CD4-positive, alpha-beta T cell treated with Interleukin-6 at 100 ng/mL for 8 hours (primary cell): ENCODE measurements at places on chromosomes 5 and 9.
A peak's percentile ranks its signal among the peaks of the same experiment; 100 is the strongest.

DNA sequence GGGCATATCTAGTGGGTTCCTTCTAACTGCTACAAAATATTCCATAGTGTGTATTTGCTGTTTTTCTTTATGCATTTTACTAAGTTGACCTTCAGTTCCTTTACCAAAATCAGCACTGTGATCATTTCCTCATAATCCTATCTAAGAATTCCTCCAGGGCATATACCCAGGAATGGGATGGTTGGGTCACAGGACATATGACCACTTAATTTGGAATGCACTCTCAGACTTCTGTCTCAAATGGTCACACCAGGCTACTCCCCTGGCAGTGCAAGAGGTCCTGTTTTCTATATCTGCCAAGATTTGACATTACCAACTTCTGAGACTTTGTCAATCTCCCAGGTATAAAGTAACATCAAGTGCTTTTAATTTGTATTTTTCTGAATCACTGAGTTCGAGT, 63.9 kb downstream of the ADAMTS12 start:
- no peak for DNase-seq

DNA sequence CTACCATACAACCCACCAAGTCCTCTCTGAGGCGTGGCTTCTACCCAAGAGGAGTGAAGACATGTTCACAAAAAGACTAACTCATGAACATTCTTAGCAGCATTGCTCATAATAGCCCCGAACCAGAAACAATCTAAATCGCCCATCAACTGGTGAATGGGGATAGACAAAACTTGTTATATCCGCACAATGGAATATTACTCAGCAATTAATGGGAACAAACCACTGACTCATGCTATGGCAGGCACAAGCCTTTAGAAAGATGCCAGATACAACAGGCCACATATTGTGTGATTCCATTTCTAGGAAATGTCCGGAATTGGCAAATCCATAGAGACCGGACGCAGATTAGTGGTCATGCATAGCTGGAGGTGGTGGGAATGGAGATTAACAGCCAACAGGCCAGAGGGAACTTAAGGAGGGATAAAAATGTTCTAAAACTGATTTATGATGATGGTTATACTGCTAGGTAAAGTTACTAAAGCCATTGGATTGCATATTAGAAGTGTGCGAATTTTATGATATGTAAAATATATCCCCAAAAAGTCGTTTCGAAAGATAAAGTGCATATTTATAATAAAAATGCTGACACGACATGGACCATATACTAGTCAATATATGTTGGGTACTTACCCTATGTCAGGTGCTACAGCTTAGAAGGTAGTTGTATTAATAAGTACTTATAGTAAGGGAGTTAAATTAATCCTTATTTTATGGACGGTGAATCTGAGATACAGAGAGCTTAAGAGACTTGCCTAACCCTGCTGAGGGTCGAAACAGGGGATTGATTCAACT, 55.4 kb downstream of the LHX2 start:
- DNase-seq, result no peak

DNA sequence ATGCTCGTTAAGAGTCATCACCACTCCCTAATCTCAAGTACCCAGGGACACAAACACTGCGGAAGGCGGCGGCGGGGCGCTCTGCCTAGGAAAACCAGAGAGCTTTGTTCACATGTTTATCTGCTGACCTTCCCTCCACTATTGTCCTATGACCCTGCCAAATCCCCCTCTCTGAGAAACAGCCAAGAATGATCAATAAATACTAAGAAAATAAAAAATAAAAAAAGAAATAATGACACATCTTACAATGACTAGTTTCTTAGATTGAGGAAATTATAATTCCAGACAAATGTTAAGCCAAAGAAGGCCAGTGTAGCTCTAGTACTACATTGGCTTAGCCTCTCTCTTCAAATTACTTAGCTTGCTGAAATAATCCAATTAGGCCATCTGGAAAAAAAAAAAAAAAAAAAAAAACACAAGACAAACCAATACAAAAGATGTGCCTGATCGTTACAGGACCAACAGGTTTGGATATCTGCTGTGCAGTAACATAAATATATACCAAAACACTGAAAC, 58.0 kb downstream of the ANXA2R start:
- DNase-seq, result no peak

DNA sequence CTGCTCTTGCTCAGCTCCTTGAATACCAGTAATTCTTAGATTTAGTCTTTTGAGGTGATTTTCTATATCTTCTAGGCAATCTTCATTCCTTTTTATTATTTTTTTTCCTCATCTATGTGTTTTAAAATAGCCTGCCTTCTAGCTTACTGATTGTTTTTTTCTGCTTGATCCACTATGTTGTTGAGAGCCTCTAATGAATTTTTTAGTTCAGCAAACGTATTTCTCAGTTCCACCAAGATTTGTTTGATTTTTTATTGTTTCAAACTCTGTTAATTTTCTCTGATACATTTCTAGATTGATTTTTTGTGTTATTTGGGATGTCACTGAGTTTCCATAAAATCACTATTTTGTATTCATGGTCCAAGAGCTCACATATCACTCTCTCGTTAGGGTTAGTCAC, 9.5 kb downstream of the POLK start:
- DNase-seq, result no peak

DNA sequence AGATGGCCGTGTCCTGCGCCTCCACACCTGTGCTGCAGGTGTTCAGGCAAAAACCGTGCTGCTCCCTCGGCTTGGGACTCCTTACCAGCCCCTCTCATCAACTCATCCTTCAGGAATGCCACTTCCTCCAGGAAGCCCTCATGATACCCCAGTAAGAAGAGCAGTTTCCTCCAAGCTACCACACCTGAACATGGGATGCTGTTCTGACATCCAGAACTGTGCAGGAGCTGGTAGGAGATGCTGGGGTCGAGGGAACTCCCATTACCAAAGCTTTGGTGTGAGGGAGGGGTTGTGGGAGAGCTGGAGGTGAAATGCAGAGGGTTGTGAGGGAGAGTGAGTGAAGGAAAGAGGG, 18.9 kb downstream of the CARD19 start:
- DNase-seq, result no peak

DNA sequence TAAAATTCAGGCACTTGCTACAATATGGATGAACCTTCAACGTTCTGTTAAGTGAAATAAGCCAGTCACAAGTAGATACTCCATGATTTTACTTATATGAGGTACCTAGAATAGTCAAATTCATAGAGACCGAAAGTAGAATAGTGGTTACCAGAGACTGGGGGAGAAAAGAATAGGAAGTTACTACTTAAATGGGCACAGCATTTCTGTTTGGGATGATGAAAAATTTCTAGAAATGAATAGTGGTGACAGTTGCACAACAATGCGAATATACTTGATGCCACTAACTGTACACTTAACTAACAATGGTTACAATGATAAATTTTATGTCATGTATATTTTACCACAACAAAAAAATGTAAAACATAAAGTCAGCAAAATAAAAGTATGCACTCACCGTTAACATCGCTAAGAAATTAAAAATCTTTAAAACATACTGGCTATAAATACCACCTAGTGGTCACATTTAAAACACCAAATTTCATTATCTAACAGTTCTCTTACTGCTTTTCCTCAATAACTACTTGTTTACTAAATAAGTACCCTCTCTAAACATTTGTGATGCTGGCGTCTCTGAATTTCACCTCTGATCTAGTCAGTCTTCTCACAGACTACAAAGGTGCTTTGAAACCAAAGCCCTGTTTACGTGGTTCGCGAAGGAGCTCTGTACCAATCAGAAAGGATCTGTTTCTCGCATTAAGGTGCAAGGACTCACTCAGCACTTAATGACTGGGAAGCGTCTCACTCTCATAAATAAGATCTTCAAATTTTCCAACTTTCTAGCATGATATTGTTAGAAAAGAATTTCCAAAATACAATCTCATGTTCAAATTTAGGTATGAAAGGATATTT, 22.7 kb downstream of the KIF3A start:
- no peak for DNase-seq

GRCh38 chr9:18718932-18719331, 245.0 kb downstream of the ADAMTSL1 start:
- DNase-seq, result no peak

- no peak for DNase-seq
Measured at GRCh38 chr5:179303451-179304200, 41.6 kb downstream of the ADAMTS2 start.

GRCh38 chr9:91843093-91843492, 106.9 kb downstream of the ROR2 start:
- no peak for DNase-seq

DNA sequence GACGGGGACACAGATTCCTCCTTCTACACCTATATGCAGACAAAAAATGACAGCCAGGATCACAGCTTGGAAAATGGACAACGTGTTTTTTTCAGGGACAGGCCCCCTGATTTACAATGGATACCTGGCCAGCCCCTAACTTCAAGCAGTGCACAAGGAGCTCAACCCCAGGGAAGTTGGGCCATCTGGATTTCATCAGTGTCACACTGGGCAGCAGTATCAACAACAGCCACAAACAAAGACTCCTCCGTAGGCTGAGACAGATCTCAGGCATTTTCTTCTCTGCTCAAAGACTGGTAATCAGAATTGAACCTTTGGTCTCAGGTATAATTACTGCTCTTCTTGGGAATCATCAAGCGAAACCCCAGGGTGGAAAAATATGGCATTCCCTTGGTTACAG, 374.0 kb downstream of the ZNF608 start:
- DNase-seq, result no peak

DNA sequence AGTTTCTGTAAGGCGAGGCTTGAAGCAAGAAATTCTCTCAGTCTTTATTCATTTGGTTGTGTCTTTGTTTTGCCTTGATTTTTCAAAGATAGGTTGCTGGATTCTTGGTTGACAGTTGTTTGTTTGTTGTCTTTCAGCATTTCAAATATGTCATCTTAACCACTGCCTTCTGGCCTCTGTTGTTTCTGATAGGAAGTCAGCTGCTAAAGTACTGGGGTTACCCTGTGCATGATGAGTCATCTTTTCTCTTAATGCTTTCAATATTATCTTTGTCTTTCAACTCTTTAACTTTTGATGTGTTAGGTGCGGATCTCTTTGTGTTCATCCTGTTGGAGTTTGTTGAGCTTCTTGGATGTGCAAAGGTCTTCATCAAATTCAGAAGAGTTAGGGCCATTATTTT, 1571.3 kb downstream of the MAT2B start:
- DNase-seq, result no peak

GRCh38 chr5:151684690-151685361, 1.9 kb downstream of the SPARC start:
- DNase-seq, result no peak

GRCh38 chr5:135978212-135978631, 23.4 kb upstream of the LECT2 start:
- DNase-seq, result no peak

- no peak for DNase-seq
Measured at GRCh38 chr5:92907938-92908606, 672.9 kb downstream of the NR2F1-AS1 start.

GRCh38 chr9:19114680-19115270, 12.1 kb upstream of the HAUS6 start:
- no peak for DNase-seq

- no peak for DNase-seq
Measured at GRCh38 chr9:110115826-110116542, 92.0 kb downstream of the C9orf152 start.

DNA sequence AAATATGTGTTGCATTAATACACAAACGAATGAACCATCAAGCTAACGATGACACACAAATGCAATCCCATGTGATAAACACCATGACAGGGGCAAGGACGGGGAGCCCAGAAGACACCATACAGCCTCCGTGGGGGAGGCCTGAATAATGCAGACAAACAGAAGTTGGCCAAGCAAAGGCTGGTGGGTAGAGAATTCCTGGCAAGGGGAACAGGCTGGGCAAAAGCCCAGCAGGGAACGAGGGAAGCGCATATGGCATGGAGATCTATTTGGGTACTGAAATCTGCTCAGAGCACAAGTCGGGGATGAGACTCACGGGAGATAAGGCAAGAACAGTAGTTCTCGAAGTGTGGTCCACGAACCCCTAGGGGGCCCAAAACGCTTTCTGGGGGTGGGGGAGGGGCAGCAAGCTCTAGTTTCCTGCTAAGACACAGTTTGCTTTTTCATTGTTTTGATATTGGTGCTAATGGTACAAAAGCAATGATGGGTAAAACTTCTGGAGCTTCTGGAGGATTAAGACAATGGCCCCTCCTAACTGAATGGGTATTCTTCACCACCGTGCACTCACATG, 42.9 kb upstream of the FBXW11 start:
- DNase-seq, result no peak

DNA sequence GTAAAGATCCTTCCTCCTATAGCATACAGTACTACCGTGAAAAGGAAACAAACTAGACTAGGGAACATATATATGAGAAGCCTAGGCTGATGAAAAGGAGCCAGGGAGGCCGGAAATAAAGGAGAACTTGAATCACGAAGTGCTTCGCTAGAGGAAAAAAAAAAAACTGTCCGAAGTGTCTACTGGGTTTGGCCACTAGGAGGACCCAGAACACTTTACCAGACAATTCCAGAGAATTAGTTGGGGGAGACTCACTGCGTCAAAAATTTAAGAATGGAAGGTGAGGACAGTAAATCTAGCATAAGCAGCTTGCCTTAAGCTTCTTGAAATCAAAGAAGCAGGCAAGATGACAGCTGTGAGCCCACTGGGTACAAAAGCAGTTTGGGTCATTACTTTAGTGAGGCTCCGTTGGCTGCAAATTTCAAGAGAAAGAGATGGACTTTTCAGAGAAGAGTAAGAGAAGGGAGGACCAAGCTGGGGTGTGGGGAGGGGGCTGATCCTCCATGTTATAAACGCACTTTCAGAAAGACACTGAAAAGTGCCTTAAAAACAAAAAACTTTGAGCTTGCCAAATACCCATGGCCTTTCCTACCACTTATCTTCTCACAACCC, 47.4 kb downstream of the P4HA2 start:
- no peak for DNase-seq

- DNase-seq, result no peak
Measured at GRCh38 chr5:123099514-123100151, 10.6 kb downstream of the PRDM6 start.

DNA sequence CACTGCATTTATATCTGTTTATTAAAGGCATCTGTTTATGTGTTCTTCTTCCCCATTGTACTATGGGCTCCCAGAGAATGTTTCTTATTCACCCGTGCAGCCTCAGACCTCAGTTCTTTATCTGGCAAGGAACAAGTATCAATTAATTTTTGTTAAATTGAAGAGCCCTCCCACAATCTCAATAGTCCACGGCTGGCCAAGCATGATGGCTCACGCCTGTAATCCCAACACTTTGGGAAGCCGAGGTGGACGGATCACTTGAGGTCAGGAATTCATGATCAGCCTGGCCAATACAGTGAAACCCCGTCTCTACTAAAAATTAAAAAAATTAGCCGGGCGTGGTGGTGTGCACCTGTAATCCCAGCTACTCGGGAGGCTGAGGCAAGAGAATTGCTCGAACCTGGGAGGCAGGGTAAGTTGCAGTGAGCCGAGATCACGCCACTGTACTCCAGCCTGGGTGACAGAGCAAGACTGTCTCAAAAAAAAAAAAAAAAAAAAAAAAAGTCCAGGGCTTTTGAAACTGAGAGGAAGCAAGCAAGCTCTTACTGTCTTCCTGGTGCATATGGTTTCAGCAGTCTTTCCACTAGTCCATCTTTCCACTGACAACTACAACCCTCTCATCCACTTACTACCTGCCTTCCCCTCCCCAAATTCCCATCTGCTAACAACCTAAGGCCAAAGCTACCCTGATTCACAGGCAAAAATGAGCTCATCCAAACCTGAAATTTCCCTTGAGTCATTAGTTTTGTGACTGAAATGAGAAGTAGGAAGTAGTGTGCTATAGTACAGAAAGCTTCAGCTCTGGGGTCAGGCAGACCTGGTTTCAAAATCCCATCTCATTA, 2.3 kb upstream of the HK3 start:
- no peak for DNase-seq

- no peak for DNase-seq
Measured at GRCh38 chr5:9818340-9818845, 188.2 kb upstream of the TAS2R1 start.

- DNase-seq, result peak; percentile 2
Measured at GRCh38 chr9:33676746-33677505, 118.4 kb upstream of the PRSS3 start.
